Natural killer cell treated with Interleukin-12 subunit alpha and Interleukin-12 subunit beta and Interleukin-15 and Interleukin-18, amount 100 ng/mL, for 72 hours (primary cell): ENCODE measurements at places on chromosomes 7 and 10. TPM values are rescaled to one million over a fixed set of nuclear protein-coding genes. Genes with fewer than 3 reads are reported as not detected.

NKX1-2 gene
- total RNA-seq: not detected

GRCh38 chr10:75935240-75935639, 503.8 kb downstream of the LRMDA start:
- H3K27ac ChIP-seq: no peak overlapping the region
- H3K4me1 ChIP-seq: no peaks in the 10 kb centered on the region
- DNase-seq: no peak
- H3K36me3 ChIP-seq: no peaks in the 10 kb centered on the region
- peaks cover 12% of the 10 kb centered on the region for H3K27me3 ChIP-seq

DNA sequence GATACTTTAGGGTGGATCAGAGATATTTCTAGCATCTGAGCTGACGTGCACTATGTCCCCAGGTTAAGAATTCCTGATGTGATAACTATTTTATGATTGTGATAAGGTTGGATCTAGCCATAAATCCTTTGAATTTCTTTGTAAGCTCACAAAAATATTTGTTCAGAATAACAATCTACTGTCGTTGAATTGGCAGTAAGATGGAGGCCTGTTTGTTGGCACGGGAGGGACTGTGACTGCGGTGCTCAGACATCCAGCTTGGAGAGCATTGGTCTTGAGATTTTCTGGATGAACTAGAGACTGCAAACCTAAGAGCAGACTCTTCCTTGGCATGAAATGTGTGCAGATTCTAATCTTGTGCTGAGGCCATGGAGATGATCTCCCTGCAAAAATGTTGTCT, 131.1 kb downstream of the LRRC4 start:
- H3K27me3 ChIP-seq: no peaks in the 10 kb centered on the region
- H3K27ac ChIP-seq: no peak overlapping the region
- H3K4me3 ChIP-seq: no peak overlapping the region
- peaks cover 38% of the 10 kb centered on the region for H3K4me1 ChIP-seq
- H3K36me3 ChIP-seq: peaks cover 5% of the 10 kb centered on the region

DNA sequence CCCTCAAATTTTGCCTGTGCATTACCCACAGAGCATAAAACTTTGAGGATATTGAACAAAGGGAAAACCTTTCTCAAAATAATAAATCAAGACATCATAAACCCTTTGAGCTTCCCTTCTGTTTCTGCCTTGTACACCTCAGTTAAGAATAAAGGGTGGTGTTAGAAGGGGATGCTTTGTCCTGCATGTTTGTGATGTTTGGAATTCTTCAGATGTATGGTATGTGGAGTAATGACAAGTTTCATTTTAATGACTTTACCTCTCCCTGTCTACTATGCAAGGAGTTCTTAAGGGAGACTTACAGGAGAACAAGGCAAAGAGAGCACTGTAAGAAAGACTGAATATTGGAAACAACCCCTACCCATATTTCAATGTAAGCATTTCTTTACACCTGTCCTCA, 99.2 kb downstream of the HECW1 start:
- DNase-seq: no peak
- no peaks in the 10 kb centered on the region for H3K36me3 ChIP-seq
- peaks cover 15% of the 10 kb centered on the region for H3K27me3 ChIP-seq
- no peak overlapping the region for H3K27ac ChIP-seq
- no peak overlapping the region for H3K4me3 ChIP-seq
- no peaks in the 10 kb centered on the region for H3K4me1 ChIP-seq

DNA sequence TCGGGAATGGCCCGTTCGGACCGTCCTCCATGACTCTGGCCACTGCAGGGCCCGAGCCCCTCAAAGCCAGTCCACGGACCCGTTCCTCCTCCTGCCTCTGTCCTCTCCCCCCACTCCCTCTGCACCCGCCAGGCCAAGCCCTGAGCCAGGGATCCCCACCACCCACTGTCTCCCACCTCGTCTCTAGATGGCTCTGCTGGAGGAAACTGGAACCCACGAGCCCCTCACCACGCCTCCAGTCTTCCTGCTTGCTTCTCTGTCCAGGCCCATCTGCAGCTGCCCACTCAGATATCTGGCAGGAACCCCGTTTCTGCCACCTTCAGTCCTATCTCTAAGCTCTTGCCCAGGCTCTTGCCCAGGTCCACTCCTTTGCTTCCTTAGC, 24.3 kb downstream of the GRID2IP start:
- DNase-seq: no peak
- peaks cover 8% of the 10 kb centered on the region for H3K4me1 ChIP-seq
- peaks cover 25% of the 10 kb centered on the region for H3K27me3 ChIP-seq
- peak overlapping the region; percentile 55 for H3K4me3 ChIP-seq

- no peak overlapping the region for H3K27ac ChIP-seq
- no peaks in the 10 kb centered on the region for H3K4me1 ChIP-seq
- H3K36me3 ChIP-seq: peaks cover 5% of the 10 kb centered on the region
Measured at GRCh38 chr7:29516491-29516890, 47.1 kb upstream of the PRR15 start.

GRCh38 chr10:92761571-92761970, 71.8 kb downstream of the HHEX start:
- no peak overlapping the region for H3K27ac ChIP-seq
- peaks cover 7% of the 10 kb centered on the region for H3K27me3 ChIP-seq
- DNase-seq: no peak

GSTO2 gene
- total RNA-seq: 0.93 TPM

- H3K4me1 ChIP-seq: peaks cover 21% of the 10 kb centered on the region
- H3K4me3 ChIP-seq: no peak overlapping the region
- no peaks in the 10 kb centered on the region for H3K36me3 ChIP-seq
- no peak overlapping the region for H3K27ac ChIP-seq
- no peak for DNase-seq
- peaks cover 7% of the 10 kb centered on the region for H3K27me3 ChIP-seq
Measured at GRCh38 chr10:110777661-110778060, 94.1 kb upstream of the PDCD4 start.

MUC3A gene
- total RNA-seq: not detected

DNA sequence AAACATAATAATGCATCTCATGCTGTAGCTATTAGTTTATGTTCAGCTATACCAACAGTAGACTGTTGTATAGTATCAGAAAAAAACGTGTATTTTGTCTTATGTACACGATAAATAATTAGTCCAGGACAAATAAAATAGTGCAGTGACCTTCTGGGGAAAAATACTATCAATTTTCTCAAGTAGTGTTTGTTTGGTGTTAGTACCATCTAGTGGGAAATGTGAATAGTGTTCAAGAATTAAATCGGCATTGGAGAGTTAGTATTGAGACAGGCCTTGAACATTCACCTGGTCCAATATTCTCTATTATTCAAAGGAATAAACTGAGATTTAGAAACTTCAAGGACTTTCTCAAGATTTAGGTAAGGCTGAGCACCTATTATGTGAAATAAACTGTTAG, 21.7 kb upstream of the OR2A5 start:
- H3K36me3 ChIP-seq: no peaks in the 10 kb centered on the region
- H3K27ac ChIP-seq: no peak overlapping the region
- no peak for DNase-seq
- no peaks in the 10 kb centered on the region for H3K4me1 ChIP-seq
- H3K27me3 ChIP-seq: peaks cover 15% of the 10 kb centered on the region
- no peak overlapping the region for H3K4me3 ChIP-seq

OPALIN gene
- not detected for total RNA-seq

DNA sequence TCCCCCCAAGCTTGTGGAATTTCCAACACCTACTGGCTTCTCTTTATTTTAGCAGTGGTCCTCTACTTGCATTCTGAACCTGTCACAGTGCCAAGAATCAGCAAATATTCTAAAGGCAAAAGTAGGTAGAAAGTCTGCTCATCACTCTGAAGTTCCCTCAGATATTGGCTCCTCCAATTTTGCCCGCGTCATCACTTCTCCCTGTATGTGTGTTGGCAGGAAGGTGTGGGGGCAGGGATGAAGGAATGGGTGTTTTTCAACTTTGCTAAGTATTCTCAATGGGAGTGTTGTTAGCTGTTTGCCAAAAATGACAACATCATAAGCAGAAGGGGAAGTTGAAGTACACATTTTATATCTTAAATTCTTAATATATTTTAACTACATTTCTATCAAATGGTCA, 226.2 kb downstream of the POLR1F start:
- H3K27me3 ChIP-seq: no peaks in the 10 kb centered on the region

APBB1IP gene
- total RNA-seq: 42.2 TPM

DNA sequence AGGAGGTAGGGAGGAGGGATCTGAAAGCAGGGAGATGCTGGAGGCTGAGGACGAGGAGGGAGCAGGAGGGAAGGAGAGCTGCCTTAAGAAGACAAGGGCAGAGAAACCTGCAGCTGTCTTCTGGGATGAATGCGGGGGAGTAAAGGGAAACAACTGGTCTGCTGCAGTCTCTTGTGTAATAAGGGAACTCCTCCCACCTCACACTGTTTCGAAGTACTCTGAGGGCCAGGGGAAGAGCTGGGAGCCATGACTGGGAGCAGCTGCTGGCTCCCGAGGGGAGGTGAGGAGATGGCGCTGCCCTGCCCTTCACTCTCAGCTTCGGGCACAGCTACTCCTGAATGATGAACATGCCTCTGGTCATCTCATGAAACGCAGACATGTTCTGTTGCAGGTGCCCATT, 65.1 kb downstream of the CLEC2L start:
- DNase-seq: peak; percentile 20
- H3K27me3 ChIP-seq: no peaks in the 10 kb centered on the region
- peaks cover 23% of the 10 kb centered on the region for H3K36me3 ChIP-seq
- no peak overlapping the region for H3K4me3 ChIP-seq
- H3K4me1 ChIP-seq: no peaks in the 10 kb centered on the region

- H3K4me1 ChIP-seq: peaks cover 11% of the 10 kb centered on the region
- H3K27me3 ChIP-seq: peaks cover 63% of the 10 kb centered on the region
- no peaks in the 10 kb centered on the region for H3K36me3 ChIP-seq
- DNase-seq: peak; percentile 61
Measured at GRCh38 chr7:128697302-128697905, 25.3 kb downstream of the GARIN1A start.

DNA sequence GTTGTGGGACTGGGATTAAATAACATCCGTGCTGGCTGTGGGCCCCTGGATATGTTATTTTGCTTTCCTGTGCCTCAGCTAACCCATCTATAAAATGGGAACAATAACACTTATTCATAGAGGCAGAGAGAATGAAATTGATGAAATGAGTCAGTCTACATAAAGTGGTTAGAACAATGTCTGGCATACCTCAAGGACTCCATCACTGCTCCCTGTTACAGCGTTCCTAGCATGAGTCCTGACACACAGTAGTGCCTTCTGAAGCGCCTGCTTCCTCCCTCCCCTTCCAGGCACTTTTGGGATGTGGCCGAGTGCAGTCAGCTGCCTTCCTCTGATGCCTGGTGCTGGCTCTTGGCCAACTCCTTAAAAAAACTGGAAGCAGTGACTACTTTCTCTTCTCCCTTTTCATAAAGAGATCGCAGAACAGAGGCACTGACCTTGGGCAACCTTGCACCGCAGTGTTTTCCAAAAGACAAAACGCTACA, 108.4 kb upstream of the ZMIZ1 start:
- no peaks in the 10 kb centered on the region for H3K4me1 ChIP-seq
- H3K36me3 ChIP-seq: no peaks in the 10 kb centered on the region
- no peak overlapping the region for H3K4me3 ChIP-seq
- no peak for DNase-seq

DNA sequence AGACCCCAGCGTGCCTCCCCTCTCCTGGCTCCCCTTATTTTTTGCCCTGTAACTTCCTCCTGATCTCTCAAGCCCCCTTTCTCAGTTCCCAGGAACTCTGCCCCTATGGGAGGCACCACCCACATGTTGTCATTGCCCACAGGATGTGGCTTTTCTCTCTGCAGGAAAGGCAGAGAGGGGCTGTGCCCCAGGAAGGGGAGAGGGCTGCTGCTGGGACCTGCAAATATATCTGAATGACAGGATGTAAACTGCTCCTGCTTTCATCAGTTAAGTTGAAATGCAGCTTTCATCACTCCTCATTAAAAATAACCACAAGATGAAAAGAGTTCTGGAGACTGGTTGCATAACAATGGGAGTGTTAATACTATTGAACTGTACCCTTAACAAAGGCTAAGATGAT, 103.3 kb downstream of the CLEC2L start:
- H3K27me3 ChIP-seq: no peaks in the 10 kb centered on the region
- peaks cover 59% of the 10 kb centered on the region for H3K4me1 ChIP-seq
- DNase-seq: no peak
- H3K36me3 ChIP-seq: peaks cover 35% of the 10 kb centered on the region
- peak overlapping the region; percentile 67 for H3K4me3 ChIP-seq
- H3K27ac ChIP-seq: peak overlapping the region; percentile 58

- DNase-seq: no peak
- H3K4me3 ChIP-seq: no peak overlapping the region
- no peak overlapping the region for H3K27ac ChIP-seq
- H3K4me1 ChIP-seq: no peaks in the 10 kb centered on the region
- H3K27me3 ChIP-seq: no peaks in the 10 kb centered on the region
Measured at GRCh38 chr7:73701357-73701995, 18.0 kb downstream of the STX1A start.

DNA sequence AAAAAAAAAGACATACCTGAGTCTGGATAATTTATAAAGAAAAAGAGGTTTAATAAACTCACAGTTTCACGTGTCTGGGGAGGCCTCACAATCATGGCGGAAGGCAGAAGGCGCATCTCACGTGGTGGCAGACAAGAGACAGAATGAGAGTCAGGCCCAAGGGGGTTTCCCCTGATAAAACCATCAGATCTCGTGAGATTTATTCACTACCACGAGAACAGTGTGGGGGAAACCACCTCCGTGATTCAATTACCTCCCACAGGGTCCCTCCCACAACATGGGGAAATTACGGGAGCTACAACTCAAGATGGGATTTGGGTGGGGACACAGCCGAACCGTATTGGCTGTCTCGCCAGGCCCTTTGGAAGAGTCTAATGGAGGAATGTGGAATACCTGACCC, 9.0 kb upstream of the MAFK start:
- H3K27ac ChIP-seq: no peak overlapping the region
- H3K4me1 ChIP-seq: no peaks in the 10 kb centered on the region
- DNase-seq: no peak
- peaks cover 4% of the 10 kb centered on the region for H3K27me3 ChIP-seq
- H3K36me3 ChIP-seq: peaks cover 5% of the 10 kb centered on the region

- H3K27me3 ChIP-seq: no peaks in the 10 kb centered on the region
- peaks cover 8% of the 10 kb centered on the region for H3K4me1 ChIP-seq
Measured at GRCh38 chr10:99393683-99394082, 36.7 kb downstream of the GOT1 start.

POM121C gene
- 107 TPM for total RNA-seq

ADCY1 gene
- 1.4 TPM for total RNA-seq

GRCh38 chr7:100655908-100656674, at the start of gene ACTL6B:
Gene ACTL6B, minus strand, starts transcription at chr7:100656448. Its CDS starts 94 bp downstream, at chr7:100656354.
- H3K27me3 ChIP-seq: peaks cover 30% of the 10 kb centered on the region
- peaks cover 6% of the 10 kb centered on the region for H3K4me1 ChIP-seq
- peak; percentile 74 for DNase-seq
- peaks cover 5% of the 10 kb centered on the region for H3K36me3 ChIP-seq
- no peak within 1 kb of the TSS for H3K4me3 ChIP-seq

DNA sequence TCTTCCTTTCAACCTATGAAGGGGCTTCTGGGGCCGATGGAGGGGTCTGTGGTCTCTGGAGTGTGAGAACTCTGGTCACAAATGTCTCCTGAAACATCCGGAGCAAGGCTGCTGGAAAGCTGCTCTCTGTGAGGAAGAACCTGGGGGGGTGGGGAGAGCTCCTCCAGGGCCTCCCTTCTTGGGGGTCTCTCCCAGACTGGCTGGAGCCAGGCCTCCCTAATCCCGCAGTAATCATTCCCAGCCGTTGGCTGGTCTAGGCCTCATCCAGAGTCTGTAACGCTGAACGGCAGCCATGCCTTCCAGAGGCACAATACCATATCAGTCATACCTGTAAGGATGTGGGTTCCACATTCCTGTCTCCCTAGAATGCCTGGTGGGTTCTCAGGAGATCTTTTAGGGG, 4.4 kb upstream of the LZTS2 start:
- no peaks in the 10 kb centered on the region for H3K27me3 ChIP-seq
